ENCODE measurements at places on chromosomes 13 and 19. TPM values are rescaled to one million over a fixed set of nuclear protein-coding genes. Genes with fewer than 3 reads are reported as not detected.

ETV2 gene
- 1.4 TPM for total RNA-seq

C5AR2 gene
- total RNA-seq = 3.3 TPM

EIF3K gene
- 229 TPM for total RNA-seq

ZNF841 gene
- total RNA-seq = 24.7 TPM

DCLK1 gene
- 1.2 TPM for total RNA-seq

LGALS4 gene
- total RNA-seq = 0.94 TPM

LMO7 gene
- 7.4 TPM for total RNA-seq

WDR87 gene
- total RNA-seq = not detected

DUS3L gene
- total RNA-seq = 48.3 TPM

PSG2 gene
- total RNA-seq = 0.11 TPM

CEACAM21 gene
- total RNA-seq = 1.6 TPM

GPR183 gene
- total RNA-seq = 7.6 TPM

KLK1 gene
- 4.5 TPM for total RNA-seq

LILRB5 gene
- 68.6 TPM for total RNA-seq

DCT gene
- total RNA-seq = 0.33 TPM

ELSPBP1 gene
- total RNA-seq = not detected

CEACAM4 gene
- 1.6 TPM for total RNA-seq

PRR20C gene
- not detected for total RNA-seq

FBXO27 gene
- 3.6 TPM for total RNA-seq

SERPINE3 gene
- total RNA-seq = not detected

LILRB4 gene
- total RNA-seq = 0.91 TPM

SHISA2 gene
- 0.47 TPM for total RNA-seq

ZNF726 gene
- 0.56 TPM for total RNA-seq

All from adrenal gland (tissue), 19 donors.